ENCODE measurements at places on chromosomes 12 and 14.

DNA sequence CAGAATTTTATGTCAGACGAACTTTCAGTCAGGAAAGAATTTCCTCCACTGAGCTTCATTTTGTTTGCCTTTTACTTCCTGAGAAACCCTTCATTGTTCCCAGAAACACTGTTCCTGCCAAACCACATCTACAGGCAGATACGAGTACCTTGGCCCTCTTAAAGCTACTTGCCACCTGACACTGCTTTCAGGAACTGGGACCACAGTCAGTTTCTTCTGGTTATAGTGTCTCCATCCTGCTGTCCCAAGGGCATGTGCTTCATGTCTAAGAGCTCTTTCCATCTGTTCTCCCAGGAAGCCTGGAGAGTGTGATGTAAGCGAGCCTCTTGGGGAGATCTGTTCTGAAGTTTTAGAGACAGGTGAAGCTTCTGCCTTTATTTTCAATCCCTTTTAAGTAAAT lies 161.7 kb upstream of the PLEKHA5 start:
- no peak for DNase-seq

DNA sequence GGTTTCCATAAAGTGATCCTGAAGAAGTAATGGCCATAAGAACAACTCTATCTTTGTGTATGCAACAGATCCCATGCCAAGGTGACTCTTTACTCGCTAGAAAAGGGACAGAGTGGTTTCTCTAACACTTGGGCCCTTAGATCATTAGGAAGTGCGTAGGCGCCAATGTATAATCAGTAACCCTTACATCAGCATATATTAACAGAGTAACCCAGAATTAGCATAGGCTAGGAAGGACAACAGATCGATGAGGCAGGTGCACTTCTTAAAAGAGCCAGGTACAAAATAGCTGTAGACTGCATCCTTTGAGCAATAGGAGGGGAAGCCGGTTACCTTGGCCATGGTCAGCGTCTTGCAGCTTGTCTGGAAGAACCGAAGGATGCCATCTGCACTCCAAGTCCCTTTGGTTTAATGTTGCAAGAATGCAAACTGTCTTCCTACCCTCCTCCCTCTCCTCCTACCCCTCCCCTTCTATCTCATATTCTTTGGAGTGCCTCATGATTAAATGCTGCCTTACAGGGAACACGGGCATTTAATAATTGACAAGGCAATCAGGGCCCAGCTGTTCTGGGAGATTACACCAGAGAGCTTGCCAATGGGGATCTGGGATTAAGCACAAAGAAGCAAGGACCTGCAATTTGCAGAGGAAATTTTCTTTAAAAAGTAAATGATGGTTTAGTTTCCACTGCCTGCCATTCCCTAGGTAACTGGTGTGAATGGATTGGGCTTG lies 8.0 kb downstream of the GSG1 start:
- DNase-seq, result no peak

DNA sequence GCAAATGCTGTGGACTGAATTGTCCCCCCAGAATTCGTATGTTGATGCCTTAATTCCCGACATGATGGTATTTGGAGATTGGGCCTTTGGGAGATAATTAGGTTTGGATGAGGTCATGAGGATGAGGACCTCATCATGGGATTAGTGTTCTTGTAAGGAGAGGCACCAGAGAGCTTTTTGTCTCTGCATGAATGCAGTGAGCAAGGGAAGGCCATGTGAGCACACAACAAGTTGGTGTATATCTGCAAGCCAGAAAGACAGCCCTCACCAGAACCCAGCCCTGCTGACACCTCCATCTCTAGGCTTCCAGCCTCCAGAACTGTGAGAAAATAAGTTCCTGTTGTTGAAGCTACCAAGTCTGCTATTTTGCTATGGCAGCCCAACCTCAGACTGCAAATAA lies 51.9 kb upstream of the SMCO2 start:
- DNase-seq, result no peak

DNA sequence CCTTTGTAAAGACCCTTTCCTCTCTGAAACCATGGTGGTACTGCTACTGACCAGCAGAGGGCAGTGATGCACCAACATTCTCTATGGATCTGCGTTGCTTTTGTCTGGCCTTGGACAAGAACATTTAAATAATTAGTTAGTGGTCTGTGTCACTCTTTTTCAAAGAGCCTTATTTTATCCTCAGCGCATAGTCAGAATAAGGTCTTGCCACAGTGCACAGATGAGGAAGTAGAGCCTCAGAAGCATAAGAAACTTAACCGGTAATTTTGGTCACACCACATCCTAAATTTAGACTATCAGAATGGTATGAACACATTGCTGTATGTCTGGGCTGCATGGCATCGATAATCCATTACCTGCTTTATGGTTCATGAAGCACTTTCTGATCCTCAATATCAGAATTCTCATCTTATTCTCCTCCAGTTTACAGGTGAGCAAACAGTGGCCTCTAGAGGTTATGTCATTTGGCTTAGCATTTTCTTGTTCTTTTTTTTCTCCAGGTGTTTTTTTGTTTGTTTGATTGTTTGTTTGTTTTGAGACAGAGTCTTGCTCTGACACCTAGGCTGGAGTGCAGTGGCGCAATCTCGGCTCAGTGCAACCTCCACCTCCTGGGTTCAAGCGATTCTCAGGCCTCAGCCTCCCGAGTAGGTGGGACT lies 23.7 kb upstream of the IFT81 start:
- peak; percentile 62 for DNase-seq

DNA sequence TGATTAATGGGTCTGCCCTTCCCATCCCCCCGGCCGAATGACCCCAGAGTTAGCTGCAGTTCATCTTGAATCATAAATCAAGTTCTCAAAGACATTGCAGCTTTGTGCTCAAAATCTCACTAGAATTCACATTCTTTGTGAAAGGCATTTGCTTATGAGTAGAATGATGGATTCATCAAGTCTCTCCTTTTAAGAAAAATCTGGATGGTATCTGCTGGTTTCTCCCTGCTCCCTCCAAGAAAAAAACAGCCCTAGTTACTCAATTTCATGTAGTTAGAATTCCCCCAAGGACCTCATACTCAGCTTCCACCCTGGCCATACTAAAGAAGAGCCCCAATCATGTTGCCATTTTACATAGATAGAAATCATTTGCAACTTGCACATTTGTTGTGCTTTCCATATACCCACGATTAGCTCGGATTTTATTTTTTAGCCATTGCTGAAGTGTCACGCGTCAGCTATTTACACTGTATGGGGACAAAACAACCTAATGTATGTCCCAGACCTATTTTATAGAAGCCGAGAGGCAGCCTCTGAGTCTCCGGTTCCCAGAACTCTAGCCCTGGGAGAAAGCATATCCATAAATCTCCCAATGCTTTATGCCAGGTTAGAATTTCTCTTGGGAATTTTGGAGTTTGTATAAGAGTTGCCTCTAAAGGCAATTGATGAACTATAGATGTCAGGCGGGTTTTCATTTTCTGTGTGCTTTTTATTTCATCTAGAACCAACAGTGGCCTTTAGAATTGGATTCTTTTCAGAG lies 299.5 kb downstream of the ZFP36L1 start:
- DNase-seq, result no peak

DNA sequence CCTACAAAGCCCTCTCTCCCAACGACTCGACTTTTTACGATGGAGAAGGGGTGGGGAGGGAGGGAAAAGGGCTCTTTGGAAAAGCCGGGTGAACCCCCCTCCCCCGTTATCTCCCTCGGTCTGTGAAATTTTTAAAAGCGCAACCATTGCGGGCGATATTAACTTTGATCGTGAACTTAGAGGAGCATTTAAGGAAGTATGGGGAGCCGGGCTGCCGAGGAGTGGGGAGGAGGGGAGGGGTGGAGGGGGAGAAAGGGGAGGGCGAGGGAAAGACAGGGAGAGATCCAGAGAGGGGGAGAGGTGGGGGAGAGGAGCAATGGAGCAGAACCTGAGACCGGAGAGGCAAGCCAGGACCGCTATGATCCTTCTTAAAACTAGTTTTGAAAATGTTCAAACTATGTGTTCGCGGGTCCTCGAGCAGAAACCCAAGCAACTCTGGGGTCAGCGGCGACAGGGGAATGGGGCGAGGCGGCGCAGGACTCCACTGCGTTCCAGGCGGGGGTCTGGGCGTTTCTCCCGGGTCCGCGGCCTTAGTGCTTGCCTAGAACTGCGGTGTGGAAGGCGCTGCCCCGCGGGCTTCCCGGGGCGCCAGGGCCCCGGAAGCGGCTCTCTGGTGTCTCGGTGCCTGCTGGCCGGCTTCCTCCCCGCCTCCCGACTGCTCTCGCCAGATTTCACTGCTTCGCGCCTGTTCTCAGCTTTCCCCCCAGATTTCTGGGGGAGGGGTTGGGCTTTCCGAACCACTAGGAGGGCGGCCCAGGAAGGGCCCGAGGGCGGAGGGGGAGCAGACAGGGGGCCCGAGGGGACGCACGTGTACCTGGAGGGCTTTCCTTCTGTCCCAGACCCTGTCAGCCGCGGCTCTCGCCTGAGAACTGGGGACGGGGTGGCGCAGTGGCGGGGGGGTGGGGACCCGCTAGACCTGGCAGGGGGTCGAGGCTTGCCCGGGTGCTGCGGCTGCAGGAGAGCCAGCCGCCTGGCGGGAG lies at the start of gene HOTAIR:
HOTAIR (minus strand) TSS at position 871 of the 980 bp plus-strand sequence.
- no peak for DNase-seq
